NB4 (cell line): ENCODE measurements at places on chromosomes 5 and 9.

GRCh38 chr9:114928136-114928535 lies 2.3 kb downstream of the TNFSF8 start:
- DNase-seq, result no peak

- DNase-seq, result no peak
Measured at GRCh38 chr5:37120270-37120669, 128.9 kb downstream of the CPLANE1 start.

DNA sequence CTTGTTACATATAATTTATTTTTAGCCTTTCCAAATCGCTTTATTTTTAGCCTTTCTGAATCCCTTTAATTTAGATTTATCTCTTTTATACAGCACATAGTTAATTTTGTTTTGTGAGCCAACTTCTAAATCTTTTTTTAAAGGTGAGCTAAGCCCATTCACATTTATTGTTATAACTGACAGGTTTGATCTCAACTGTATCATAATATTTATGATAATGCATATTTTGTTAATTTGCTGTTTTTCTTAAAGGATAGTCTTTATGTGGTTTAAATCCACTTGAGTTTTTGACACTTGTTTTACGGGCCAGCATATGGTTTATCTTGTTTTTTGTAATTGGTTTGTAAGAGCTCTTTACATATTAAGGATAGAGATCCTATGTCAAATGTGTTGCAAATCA lies 177.8 kb upstream of the SMIM23 start:
- DNase-seq, result no peak

DNA sequence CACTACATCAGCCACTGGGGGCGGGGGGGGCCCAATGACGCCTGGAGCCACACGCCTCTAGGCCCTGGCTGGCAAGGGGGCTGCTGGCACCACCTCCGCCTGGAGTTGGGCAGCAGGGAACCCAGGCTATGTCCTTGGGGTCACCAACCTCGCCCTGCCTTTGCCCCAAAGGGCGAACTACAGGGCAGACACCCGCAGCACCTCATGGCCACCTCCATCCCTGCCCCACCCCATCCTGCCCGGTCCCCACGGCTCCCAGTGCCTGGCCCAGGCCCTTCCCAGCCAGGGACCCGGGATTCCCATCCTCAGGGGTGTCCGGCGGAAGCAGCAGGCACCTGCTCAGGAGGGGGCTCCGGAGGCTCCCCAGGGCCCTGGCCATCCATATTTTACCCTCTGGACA lies 37.0 kb downstream of the NACC2 start:
- no peak for DNase-seq

GRCh38 chr9:131994364-131995125 lies 85.1 kb downstream of the MED27 start:
- no peak for DNase-seq

- DNase-seq, result no peak
Measured at GRCh38 chr5:110321117-110321516, 405.4 kb downstream of the TMEM232 start.

DNA sequence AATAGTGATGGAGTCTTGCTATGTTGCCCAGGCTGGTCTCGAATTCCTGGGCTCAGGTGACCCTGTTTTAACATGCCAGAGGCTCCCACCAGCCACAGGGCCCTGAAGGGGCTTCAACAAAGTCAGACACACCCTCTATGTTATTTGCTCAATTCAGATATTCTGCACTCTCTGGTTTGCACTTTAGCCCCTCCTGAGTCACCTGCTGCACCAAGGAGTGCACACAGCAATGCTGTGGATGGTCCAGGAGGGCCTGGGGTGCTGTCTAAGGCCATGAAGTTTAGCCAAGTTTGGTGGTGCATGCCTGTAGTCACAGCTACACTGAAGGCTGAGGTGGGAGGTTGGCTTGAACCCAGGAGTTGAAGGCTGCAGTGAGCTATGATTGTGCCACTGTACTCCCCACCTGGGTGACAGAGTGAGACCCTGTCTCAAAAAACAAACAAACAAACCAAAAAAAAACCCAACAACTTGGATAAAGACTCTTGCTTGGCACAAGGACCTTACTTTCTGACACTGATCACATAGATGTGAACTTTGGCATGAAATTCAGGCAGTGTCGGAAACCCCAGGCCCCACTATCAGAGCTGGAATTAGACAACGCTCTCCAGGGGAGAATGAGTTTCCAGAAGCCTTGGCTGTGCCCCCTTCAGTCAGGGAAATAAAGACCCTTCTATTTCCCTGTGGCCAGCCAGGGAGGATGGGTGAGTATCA lies 39.7 kb upstream of the CDKN2AIPNL start:
- no peak for DNase-seq

GRCh38 chr5:33364406-33364805 lies 76.4 kb upstream of the TARS1 start:
- no peak for DNase-seq

GRCh38 chr5:53983568-53984460 lies 326.6 kb downstream of the ARL15 start:
- DNase-seq, result no peak

GRCh38 chr5:170632266-170632984 lies 128.6 kb downstream of the KCNIP1 start:
- DNase-seq, result no peak

DNA sequence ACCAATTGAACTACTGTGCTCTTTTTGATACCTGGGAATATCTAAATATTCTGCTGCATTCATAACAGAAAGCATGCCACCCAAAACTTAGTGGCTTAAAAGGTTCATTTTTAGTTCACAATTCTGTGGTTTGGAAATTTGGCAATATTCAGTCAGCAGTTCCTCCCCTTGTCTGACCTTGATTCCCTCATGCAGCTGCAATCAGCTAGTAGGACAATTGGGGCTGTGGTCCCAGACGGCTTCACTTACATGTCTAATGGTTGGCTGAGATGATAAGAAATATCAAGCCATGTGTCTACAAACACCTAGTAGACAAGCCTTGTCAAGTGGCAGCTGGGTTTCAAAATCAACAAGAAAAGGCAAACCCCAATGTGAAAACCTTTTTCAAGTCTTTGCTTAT lies 51.3 kb downstream of the ANXA1 start:
- peak; percentile 25 for DNase-seq

GRCh38 chr9:133458643-133459312 lies 1.0 kb upstream of the CACFD1 start:
- peak; percentile 56 for DNase-seq

DNA sequence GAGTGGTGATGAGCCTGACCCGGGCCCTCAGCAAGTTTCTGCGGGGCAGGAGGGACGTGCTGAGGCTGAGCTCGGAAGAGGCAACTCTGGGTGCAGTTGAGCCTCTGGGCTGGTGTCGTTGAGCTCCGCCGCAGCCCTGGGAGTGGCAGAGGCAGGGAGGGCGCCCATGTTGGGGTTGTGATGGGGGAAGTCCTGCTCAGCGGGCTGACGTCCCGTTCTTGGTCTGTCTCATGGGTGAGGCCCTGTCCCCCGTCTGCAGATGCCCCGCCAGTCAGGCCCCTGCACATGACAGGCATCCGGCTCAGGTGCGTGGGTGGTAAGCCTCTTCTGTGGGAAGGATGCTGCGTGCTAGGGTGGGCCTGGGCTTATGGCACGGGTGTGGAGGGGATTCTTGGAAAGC lies 64.3 kb downstream of the RXRA start:
- DNase-seq, result no peak

DNA sequence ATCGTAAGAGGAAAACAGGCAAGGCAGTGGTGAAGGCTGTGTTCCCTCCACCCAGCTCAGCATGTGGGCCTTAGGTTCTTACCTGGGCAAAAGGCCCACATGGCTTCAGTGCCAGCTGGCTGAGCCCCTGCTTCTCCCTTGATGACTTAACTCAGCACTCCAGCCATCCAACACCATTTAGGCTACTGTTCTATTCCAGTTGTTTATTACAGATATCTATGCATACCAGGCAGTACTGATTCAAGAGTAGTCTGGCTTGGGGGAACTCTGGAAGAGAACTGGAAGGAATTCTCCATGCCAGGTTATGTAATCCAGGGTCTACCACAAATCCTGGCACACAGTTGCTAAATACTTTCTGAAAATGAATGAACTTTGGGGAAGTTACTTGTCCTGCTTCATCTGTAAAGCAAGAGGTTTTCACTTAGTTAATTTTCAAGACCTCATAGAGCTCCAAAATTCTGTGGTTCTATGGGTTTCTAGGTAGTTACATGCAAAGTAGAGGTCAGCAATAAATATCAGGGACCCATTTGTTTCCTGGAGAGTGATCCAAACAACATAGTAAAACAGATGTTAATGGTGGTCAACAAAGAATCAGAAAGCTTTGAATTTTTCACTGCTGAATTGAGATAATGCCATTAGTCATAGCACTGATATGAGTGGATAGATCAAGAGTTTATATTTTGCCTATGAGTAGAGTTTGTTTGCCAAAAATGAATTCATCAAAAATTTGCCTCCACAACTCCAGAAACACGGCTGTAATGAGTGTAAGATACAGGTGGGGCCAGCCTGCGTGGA lies 88.2 kb upstream of the OSMR start:
- DNase-seq, result no peak

DNA sequence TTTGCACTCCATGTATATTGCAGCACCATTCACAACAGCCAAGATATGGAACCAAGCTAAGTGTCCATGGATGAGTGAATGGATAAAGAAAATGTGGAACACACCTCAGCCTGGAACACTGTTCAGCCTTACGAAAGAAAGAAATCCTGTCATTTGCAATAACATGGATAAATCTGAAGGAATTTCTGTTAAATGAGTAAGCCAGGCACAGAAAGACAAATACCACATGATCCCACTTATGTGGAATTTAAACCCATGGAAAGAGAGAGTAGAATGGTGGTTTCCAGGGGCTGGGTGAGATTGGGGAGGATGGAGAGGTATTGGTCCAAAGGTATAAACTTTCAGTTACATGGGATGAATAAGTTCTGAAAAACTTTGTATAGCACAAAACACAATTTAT lies 228.9 kb upstream of the CD180 start:
- no peak for DNase-seq

- DNase-seq, result no peak
Measured at GRCh38 chr9:132182314-132183091, 20.6 kb downstream of the NTNG2 start.

- DNase-seq, result no peak
Measured at GRCh38 chr9:129079829-129080228, 1.1 kb upstream of the DOLPP1 start.

DNA sequence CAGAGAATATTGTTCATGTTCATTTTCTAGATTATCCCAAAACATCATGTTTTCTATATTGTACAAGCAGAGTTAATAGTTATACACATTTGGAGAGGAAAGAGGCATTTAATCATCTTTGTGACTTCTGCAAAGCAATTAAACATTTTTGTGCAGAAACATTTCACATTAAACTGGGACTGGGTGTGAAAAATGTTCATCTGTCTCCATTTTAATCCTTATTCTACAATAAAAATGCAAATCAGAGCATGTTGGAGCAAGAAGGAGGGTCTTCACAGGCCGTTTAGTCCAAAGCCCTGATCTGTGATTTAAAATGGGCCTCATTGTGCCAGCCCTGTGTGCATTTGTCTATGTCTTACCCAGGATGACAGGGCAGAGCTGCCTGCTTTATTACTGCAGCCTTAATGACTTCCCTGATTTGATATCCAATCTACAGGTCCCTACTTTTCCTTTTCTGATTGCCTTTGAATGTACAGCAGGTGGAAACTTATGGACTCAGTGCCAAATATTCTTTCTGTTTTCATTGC lies 183.5 kb downstream of the CAVIN4 start:
- no peak for DNase-seq

GRCh38 chr9:2874001-2874750 lies 30.3 kb upstream of the PUM3 start:
- DNase-seq, result no peak

GRCh38 chr9:131755541-131756198 lies 15.8 kb upstream of the RAPGEF1 start:
- peak; percentile 84 for DNase-seq

- no peak for DNase-seq
Measured at GRCh38 chr9:134591082-134591571, 50.5 kb upstream of the COL5A1 start.

DNA sequence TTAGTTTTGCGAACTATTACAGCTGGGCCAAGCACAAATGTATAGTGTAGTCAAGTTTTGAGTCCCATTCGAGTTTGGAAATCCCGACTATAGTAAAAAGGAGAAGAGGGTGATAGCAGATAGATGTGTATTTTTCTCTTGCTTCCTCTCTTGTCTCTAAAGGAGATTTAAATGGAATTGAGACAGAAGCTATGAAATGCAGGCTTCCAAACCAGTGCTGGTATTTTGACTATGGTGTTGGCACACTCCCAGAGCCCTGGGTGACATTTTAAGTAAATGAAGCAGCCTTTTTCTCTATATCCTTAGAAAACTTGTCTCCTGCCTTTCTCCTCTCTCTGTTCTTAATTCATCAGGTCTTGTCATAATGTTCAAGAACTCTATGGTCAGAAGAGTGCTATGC lies 17.7 kb upstream of the AUH start:
- DNase-seq, result no peak

GRCh38 chr5:35488791-35489190 lies 128.9 kb upstream of the SPEF2 start:
- DNase-seq, result peak; percentile 67

GRCh38 chr9:114737118-114737517 lies 55.1 kb upstream of the TEX48 start:
- DNase-seq, result no peak
